ENCODE measurements at places on chromosomes 12 and 14.

GRCh38 chr12:33437598-33437997 lies 2.0 kb downstream of the SYT10 start:
- no peak for DNase-seq

DNA sequence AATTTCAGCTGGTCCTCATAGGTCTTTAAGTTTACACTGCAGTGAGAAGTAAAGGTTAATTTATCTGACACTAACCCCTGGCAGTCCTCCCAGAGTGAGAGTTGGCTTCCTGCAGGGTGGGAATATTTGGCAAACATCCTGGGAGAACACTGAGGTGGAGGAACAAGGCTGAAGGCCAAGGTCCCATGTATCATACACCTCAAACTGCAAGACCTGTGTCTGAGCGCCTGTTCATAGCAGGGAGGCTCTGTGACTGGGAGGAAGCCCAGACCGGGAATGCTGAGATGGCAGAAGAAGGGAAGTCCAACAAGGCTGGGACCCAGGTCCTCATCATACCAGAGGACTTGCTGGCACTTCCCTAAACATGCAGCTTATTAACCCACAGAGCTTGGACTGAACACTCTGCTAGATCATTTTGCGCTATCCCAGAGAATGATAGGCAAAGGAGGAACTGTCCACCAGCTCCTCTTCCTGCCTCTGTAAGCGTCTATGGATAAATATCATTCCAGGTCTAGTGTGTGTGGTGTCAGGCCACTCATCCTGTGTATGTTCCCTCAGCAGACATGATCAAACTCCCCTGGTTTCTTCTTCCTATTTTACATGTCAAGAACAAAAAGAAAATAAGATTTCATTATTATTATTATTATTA lies 199.6 kb upstream of the CNOT2 start:
- DNase-seq = no peak

DNA sequence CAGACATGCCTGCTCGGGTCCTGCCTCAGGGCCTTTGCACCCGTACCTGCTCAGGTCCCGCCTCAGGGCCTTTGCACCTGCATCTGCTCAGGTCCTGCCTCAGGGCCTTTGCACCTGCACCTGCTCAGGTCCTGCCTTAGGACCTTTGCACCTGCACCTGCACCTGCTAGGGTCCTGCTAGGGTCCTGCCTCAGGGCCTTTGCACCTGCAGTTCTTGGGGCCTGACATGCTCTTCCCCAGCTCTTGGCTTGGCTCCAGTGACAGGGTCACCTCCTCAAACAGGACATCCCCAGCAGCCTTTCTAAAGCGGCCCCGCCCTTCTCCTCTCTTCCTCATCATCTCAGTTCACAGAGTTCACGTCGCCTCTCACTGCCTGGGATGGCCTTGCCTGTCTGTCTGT lies 54.9 kb upstream of the NCOR2 start:
- no peak for DNase-seq

GRCh38 chr12:68458866-68459265 lies 126.7 kb upstream of the MDM1 start:
- no peak for DNase-seq

DNA sequence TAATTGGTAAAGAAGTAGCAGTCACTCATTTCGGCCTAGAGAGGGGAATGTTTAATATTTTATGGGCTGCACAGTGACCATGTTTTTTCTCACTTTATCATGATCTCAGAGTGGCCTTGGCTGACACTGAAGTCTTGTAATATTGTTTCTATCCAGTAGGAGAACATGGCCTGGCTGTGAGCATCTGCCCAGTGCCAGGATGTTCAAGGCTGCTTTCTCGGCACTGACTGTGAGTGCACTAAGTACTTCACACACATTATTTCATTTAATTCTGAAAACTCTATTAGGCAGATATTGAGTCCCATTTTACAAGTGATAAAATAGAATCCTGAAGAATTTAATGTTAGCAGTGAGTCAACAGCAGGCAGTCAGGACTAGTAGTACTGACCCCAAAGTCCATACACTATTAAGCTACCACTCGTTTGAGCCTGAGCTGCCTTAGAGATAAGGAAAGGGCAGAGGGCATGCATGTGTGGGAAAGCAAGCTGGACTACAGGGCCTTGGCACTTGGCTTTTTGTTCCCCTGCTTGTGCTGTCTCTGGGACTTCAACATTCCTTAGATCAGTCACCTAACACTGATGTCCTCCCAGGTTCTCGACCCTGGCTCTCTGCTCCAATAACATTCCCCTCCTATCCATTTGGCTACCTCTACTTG lies 42.2 kb upstream of the APPL2 start:
- DNase-seq = no peak

DNA sequence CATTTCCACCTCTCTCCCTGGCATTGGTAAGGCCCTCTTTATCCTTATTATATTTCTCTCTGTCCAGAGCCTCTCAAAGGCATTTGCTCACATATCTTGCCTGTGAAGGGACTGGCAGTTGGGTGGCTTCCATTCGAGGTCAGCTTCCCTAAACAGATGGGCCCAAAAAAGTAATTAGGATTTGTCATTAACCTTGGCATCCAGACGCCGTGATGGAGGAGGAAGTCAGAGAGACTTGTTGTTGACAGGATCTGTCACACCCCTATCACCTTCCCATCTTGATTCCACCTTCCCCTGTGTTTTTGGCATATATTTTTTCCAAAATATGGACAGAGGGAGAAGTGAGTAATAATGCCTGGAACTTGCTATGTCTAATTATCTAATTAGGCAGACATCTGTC lies 54.0 kb upstream of the OAS1 start:
- no peak for DNase-seq

GRCh38 chr12:106284358-106285105 lies 18.0 kb upstream of the TCP11L2 start:
- DNase-seq = no peak

GRCh38 chr14:61474701-61475100 lies 153.3 kb downstream of the PRKCH start:
- no peak for DNase-seq

GRCh38 chr12:22653791-22654190 lies 28.8 kb downstream of the ETNK1 start:
- DNase-seq = no peak

All from NCI-H1092 treated with DMSO at 0.1 percent for 48 hours (cell line).